ENCODE measurements at places on chromosomes 3 and 15.

DNA sequence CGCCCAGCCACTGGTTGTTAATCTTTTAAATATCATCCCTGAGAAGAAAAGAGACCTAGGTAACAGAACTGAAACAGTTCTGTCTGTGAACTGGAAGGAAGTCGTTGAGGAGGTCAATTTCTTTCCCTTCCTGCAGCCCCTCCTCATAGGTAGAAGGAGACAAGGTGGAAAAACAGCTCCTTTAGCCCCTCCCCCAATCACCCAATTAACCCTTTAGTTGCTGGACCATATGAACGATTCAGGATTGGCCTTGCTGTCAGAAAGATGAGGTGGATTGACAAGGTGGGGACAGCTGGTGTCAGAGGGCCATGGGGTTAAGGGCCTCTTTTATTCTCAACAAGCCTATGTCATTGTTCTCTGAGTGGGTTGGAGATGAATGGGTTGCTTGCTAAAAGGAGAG, 36.0 kb upstream of the ZNF445 start:
- DNase-seq = no peak

GRCh38 chr15:77706482-77707244, 74.0 kb upstream of the LINGO1 start:
- DNase-seq = no peak

DNA sequence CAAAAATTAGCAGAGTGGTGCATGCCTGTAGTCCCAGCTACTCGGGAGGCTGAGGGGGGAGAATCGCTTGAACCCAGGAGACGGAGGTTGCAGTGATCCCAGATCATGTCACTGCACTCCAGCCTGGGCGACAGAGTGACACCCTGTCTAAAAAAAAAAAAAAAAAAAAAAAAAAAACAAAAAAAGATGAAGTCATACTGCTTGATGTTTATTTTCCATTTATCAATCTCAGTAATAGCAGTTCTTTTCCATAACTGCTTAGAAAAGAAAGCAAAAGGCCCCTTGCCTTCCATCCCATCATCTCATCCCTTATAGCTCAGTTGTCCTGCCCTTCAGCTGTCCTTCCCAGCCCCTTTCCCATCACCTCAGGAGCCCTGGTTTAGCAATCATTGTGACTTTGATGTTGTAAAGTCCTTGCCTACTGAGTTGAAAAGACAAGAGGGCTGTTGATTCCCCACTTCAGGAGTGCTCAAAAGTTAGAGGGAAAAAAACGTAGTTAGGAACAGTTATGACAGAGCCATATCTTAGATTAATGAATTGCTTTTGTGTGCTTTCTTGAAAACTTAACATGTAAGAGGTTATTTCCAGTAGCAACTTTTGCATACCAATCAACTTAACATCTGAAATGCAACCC, 18.0 kb upstream of the THRB start:
- no peak for DNase-seq

- no peak for DNase-seq
Observed at GRCh38 chr3:74347563-74348268, 266.7 kb downstream of the CNTN3 start.

GRCh38 chr3:101384426-101384825, 64.1 kb upstream of the IMPG2 start:
- DNase-seq = no peak

DNA sequence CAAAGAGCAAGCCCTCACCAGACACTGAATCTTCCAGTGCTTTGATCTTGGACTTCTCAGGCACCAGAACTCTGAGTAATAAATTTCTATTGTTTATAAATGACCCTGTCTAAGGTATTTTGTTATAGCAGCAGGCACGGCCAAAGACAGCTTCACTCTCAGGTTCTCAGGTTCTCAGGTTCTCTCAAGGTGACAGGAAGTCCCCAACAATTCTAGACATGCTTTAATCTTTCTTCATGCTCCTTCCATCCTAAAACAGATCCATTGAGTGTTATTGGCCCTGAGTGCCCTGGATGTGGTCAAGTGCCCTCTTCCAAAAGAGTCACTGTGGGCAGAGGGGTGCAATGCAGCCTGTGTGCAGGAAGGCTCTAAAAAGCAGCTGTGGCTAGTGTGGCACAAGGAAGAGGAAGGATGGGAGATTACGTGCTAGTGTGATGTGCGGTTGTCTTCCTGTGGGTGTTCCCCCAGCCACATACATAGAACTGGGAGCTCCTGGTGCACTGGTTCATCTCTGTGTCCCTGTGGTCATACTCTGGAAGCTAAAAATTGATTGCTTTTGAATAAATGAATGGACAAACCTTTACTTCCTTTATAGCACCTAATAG, 11.0 kb upstream of the RAB7A start:
- no peak for DNase-seq

DNA sequence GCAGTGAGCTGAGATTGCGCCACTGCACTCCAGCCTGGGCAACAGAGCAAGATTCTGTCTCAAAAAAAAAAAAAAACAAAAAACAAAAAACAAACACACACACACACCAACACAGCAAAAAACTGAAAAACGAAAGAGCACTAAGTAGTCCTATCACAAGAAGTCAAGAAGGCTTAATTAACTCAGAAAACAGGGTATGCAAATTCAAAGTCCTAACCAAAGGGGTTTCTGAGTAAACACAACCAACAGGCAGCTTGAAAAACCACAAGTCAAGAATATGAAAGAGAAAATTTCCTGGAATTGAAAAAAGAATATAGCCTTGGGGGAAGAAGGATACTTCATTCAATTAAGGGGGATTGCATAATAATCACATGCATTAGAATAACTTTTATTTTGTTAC, 37.7 kb upstream of the PARP14 start:
- DNase-seq = no peak

DNA sequence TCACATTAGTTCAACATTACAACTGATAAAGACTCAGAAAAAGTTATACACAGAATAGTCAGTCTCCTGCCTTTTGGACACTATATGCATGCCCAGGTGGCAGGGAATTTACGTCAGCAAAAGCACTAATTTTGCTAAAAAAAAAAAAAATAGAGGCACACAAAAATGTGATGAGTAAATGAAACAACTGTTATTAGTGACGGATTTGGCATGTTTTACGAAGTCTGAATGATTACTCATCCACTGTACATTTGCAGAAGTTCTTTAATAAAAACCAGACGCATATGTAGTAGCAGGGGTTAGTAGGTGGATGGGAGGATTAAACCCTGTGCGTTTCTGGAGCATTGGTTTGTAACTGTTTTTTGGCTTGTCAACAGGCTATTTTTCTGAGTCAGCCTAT, 99.0 kb downstream of the MITF start:
- no peak for DNase-seq

GRCh38 chr3:71247958-71248335, 335.6 kb downstream of the FOXP1 start:
- DNase-seq = no peak

DNA sequence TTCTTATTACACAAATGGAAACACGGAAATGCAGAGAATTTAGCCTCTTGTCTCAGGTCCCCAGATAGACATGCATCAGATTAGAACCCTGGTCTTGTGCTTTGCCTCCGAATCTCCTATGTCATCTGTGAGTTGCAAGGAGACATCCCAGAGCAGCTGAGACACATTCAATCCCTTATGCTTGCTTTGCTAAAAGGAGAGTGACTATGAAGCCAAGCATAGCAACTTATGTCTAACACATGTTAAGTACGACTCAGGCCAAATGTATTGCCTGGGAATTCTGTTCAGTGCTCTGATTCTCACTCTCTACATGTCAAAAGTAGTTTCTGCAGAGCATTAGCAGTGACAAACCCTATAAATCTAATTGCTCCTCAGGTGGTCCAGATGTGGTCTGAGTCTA, 30.6 kb upstream of the LRRC3B start:
- no peak for DNase-seq

- no peak for DNase-seq
Observed at GRCh38 chr15:70856884-70857561, 3.1 kb upstream of the LARP6 start.

DNA sequence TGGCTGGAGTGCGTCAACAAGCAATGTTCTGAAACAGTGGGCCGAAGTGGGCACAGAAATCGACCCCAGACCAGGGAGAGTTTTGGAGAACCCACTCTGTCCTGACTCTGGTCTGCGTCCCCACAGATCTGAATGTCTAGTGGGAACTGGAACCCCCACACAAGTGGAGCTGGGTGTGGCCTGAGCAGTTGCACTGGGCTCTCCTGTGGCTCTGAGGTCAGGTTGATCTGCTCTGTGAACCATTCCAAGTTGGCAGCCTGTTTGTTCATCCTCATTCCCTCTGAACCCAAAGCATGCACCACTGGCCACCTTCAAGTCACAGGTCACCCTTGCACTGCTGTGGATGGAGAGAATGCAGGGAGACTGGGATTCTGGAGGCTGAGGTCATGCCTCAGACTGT, 60.5 kb downstream of the STARD5 start:
- DNase-seq = no peak

DNA sequence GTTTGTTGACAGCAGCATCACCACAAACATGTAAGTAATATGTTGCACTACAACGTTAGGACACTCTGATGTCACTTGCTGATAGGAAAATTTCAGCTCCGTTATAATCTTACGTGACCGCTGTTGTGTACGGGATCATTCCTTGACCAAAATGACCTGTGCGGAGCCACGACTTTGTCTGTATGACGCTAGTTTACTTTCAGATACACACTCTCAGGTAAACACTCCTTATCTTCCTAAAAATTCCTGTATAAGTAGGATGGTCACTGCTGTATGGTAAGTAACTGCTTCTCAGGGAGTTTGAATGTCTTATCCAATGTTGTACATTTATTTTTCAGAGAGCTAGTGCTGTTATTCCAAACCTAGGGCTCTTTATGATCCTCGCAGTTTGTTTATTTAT, 410.3 kb downstream of the NAALADL2 start:
- DNase-seq = no peak

DNA sequence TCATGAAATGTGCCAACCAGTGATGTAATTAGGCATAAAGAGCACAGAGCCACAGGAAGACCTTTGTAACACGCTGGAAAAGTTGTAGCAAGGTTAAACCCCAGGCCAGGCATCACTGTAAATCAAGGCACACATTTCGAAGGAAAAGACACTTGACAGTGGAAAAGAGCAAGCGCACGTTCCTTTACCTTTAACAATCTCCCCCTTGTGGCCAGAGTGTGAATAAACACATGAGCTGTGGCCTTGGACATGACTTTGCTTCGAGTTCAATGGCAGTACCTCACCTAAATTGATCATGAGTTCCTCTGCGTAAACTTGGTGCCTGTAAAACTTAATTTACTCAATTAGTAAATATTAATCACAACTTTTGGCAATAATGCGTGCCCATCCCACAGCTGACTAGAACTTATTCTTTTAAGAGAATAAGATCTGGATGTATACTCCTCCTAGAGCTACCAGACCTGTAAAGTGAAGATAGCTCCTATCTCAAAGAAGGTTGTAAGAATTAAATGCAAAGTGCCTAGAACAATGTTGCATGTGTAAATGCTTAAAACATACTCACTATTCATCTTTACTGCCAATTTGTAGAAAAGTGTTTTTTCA, 757.0 kb upstream of the NECTIN3 start:
- DNase-seq = peak; percentile 10

GRCh38 chr3:16146015-16146730, 28.3 kb upstream of the GALNT15 start:
- no peak for DNase-seq

DNA sequence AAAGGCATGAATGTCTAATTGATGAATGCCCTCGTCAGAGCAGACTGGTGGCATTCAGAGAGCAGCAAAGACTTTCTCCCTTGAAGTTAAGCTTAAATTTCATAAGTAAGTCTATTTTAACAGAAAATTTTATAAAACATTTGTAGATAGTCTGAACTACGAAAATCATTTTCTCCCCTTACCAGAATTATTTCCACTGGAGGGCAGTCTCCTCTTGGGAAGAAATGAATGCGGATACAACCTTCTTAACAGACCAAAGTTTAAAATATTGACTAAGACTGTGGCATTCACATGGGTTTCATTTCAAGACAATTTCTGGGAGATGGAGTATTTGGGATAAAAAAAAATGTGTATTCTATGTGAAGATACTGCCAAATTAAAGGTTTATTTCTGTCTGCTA, 669.0 kb downstream of the FHIT start:
- DNase-seq = no peak

- DNase-seq = no peak
Observed at GRCh38 chr3:52895418-52895817, 1.9 kb downstream of the STIMATE start.

GRCh38 chr3:195717416-195717815, 3.4 kb upstream of the MUC20 start:
- no peak for DNase-seq

DNA sequence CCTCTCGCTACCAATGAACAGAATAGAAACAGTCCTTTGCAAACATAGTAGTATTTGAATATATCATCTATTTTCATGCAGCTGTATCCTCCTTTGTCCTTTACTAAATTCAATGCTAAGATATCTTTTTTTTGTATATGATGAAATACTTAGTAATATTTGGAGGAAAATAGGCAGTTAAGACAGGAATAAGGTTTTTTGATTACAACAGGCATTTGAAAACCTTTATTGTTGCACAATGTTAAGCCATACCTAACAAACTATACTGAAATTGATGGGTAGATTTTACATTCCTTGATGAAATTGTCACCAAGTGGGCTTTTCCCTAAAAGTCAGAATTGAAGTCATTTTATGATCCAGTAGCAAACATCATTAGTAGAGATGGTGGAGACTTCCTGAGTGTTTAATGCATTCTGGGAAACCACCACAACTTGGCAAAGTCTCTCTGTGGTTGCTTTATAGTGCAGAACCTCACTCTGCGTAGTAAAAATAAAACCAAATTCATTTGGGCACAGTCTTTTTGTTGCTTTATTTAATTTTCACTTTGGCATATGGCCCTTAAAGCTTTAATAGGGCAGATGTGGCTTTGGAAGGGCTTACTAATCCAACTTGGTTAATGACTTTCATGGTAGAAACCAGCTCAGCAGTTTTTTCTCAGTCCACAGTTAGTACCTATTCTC, 216.0 kb downstream of the DIPK2A start:
- DNase-seq = no peak

DNA sequence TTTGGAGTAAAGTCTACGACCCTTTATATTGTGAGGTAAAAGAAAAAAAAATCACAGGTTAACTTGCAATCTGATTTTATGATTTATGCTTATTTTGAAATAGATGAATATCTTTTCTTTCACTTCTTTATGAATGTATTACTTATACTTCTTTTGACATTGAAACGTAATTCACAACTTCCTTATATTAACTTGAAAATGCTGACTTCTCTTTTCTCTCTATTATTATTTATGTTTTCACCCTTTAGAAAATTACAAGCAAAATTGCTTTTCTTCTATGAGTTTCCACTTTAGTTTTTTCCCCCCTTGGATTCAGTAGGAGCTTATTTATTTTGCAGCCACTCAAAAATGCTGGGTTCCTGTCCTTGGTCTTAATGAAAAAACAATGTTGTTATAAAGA, 25.4 kb downstream of the ACP3 start:
- DNase-seq = no peak
